ENCODE measurements at places on chromosomes 1 and 21.

- DNase-seq = no peak
Observed at GRCh38 chr1:189027512-189027911, 1450.2 kb downstream of the BRINP3 start.

GRCh38 chr1:87111659-87112371 is 197.4 kb downstream of the HS2ST1 start:
- no peak for DNase-seq

DNA sequence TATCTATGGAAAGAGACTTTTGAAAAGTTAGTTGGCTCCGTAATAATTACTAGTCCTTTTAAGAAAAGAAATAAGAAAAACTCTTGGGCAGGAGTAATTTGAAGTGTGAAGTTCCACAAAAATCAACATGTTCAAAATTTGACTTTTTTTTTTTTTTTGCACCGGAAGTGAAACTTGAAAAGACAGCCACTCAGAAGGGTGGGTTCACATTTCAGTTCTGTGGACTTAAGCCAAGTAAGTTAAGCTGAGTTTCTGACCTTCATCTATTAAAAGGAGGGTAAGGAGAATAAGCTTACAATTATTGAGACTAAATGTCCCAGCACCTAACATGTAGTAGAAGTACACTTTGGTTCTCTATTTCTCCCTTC is 11.0 kb downstream of the RO60 start:
- no peak for DNase-seq

GRCh38 chr1:47409311-47410067 is 6.6 kb upstream of the FOXE3 start:
- DNase-seq = no peak
